ENCODE measurements at places on chromosomes 2 and 18. TPM values are rescaled to one million over a fixed set of nuclear protein-coding genes. Genes with fewer than 3 reads are reported as not detected.

GRCh38 chr18:70423988-70424387 is 135.1 kb downstream of the SOCS6 start:
- no peak for DNase-seq

DNA sequence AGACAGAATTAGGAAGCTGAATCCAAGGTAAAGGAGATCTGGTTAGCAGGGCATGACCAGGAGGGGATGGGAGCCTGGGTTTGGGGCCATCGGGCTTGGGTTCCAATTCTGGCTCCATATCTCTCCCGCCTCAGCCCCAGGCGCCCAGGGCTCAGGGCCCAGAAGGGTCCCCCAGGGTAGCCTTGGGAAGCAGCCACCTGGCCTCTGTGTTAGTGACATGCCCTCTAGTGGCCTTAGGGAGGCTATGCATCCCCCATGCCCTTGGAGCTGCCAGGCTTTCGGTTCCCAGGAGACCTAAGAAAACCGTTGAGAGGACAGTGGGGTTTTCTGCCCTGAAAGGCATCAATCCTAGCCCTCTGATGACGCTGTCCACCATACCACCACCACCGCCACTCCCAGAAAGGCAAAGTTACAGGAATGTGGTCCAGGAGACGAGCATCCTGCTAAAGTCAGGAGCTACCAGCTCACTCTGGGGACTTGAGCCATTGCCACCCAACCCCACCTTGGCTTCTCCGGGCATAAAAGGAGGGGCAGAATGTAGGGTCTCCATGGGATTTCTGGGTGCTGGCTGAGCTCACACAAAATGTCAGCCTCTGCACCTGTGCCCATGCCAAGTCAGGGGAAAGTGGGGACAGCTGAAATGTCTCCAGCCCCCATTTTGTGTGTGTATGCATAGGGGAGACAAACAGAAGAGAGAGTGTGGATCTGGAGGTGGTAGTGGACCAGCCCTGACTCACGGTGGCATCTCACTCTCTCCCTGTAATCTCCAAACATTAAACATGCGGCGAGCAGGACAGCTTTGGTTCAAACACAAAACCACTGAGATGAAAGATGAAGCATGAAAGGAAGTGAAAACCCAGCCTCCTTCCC is 56.5 kb downstream of the EMX1 start:
- DNase-seq = no peak

GRCh38 chr2:211084352-211084751 is 528.0 kb downstream of the CPS1 start:
- DNase-seq = no peak

Gene IL1RL2
- 0.11 TPM for polyA plus RNA-seq

Gene TDRD15
- polyA plus RNA-seq = not detected

All from BJ (cell line).